ENCODE measurements at places on chromosomes 2 and 18.

- DNase-seq, result no peak
Observed at GRCh38 chr18:8176109-8176508, 433.1 kb upstream of the RAB12 start.

DNA sequence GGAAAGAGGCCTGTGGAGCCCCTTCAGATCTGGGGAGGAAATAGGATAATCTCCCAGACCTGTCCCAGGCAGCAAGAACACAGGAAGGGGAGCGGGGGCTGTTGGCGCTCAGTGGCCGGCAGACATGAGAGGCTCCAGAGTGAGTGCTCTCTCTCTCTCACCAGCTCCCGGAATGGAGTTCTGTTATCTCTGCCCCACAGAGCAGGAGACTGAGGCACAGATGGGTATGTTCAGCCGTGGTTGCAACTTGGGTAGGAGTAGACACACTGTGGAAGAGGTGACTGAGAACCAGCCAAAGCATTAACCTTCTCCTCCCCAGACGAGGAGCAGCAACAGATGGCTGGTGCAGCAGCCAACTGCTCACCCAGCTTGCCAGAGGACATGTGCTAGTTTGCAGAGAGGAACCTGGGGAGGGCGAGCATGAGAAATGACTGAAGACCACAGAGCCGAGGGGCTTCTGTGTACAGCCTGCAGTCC is 82.0 kb downstream of the NRP2 start:
- DNase-seq, result no peak

- peak; percentile 44 for DNase-seq
Observed at GRCh38 chr2:237858294-237859081, 935 bp upstream of the RAMP1 start.

DNA sequence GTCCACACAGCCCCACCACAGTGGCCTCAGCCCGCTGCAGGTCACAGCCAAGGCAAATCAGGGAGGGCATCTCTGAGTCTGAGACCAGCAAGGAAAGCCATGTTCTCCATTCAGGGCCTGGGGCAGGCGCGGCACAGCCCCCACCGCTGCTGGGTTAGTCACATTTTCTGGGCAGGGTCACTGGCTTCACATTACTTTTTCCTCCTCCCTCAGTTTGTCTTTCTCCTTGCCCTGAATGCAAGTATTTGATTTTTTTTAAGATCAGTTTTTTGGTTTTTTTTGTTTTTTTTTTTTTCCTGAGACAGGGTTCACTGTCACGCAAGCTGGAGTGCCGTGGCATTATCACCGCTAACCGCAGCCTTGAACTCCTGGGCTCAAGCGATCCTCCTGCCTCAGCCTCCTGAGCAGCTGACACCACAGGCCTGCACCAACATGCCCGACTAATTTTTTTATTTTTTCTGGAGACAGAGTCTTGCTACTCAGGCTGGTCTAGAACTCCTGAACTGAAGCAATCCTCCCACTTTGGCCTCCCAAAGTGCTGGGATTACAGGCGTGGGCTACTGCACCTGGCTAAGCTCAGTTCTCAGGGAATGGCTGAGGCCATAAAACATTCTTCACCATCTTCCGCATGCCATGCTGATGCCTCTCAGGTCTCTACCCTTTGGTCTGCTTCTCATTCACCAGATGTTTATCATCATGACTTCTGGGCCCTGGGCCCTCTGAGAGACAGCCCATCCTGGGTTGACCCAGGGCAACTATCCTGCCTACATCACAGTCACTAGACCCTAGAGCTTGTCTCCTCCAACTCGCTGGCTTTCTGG is 628 bp upstream of the CAPG start:
- no peak for DNase-seq

DNA sequence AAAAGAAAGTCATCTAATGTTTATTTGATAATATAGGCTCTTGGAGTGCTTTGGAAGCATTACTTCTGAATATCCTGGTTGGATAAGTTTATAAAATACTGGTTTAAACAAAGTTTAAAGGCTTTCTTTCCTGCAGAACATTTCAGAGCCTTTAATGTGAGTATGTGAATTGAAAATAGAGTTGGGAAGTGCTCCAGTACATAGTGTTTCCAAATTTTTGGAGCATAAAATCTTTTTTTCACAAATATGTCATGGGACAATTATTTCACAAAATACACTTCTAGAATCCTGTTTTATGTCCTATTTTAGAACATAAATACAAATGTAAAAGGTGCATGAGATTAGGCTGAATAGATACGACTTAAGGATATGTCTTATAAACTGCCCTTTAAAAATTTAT is 158.9 kb upstream of the HNRNPA3 start:
- DNase-seq, result no peak

DNA sequence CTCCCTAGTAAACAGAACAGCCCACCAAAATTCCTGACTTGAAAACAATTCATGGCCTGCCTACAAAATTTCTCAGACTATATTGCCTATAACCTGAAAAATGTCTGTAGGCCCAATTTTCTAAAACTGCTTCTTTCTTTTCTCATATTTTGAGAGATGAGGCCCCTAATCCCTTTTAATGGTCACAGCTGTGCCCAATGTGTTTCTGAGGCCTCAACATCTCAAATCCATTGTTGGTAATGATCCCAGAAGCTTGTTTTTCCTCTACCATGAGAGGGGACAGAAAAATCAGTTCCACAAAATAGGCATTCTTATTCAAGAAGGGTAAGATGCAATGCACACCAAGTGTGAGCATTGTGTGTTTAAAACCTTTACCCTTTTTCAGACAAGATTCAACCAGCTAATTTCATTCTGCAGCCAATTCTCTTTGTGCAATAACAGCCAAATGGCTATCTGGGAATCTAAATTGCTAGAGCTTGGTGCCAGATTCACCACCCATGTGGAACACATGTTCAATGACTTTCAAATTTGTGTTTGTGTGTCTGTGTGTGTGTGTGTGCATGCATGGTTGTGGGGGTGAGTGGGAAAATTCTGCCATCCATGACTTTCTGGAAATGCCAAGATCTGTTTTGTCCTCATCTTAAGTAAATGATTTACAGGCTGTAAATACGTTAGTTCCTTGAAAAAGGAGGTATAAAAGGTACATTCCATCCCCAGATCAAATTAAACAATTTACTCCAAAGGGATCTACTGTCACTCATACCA is 319.5 kb downstream of the TNS1 start:
- no peak for DNase-seq

DNA sequence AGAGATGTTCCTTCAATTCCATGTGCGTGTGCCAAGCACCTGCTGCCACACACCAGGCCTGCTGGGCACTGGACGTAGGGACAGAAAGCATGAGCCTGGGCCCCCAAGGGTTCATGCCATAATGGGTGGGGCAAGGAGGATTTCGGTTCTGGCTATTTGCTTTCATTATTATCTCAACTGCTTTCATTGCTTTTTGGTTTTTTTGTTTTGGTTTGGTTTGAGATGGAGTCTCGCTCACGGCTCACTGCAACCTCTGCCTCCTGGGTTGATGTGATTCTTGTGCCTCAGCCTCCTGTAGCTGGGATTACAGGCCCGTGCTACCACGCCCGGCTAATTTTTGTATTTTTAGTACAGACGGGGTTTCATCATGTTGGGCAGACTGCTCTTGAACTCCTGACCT is 57.2 kb downstream of the SF3B1 start:
- no peak for DNase-seq

DNA sequence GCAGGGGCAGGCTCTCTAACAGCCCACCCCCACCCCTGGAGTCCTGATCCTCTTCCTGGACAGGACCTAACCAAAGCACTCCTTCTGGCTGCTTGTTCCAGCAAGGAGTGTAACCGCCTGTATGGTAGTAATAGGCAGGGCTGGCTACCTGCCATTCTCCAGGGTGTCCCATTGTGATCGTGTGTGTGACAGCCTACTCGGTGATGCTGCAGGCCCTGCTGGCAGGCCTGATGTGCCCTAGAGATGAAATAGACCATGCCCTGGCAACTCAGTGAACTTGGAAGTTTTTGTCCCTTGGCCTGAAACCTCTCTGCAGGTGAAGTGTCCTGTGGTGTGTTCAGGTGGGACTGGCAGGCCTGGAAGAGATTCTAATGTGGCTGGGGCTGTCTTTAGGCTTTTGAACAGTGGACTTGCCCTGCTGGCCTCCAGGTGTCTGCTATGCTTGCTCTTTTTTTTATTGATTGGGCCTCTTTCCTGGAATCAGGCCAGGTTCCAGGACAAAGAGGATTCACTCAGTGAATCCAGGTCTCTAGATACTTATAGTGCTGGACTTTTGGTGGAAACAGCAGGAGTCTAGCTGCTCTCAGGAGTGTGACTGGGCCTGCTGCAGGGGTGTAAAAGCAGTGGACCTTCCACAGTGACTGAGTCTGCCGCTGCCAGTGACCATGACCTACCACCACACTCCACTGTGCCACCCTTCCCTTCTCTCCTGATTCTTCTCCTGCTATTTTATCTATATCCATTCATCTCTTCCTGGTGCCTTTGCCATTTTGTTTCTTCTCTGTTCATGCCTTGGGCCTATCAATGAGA is 132.1 kb downstream of the CTIF start:
- no peak for DNase-seq

DNA sequence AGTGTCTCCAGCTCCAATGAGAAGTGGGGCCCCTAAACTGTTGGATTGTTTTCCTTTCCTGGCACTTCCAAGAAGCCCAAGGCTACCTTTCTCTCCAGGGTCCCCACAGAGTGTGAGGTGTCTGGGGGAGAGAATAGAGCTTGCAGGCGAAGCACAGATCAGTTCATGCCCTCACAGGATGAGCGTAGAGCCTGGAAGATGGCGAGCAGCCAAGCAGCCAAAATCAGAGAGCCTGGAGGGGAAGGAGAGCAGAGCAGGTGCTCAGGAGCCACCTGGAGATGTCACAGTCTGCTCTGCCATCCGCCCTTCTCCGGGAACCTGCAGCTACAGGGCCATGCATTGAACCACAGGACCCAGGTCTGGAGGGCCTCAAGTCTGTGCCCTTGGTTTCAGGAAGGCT is 54.7 kb upstream of the TCF7L1 start:
- no peak for DNase-seq

DNA sequence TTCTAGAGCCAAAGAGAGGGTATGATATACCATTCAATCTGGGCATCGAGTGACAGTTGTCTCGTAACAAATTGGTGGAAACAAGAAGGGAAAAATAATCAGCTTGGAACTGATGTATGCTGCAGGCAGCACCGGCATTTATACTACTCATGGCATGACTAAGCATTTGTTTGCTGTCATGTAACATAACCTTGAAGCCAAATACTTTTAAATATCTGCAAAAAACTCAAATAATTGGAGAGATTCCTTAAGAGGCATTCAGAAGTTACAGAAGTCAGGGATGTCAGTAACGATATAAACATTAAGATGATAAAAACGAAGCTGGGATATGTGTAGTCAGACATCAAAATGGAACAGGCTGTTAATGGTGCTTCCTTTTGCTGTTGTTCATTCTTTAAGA is 157.3 kb upstream of the MMADHC start:
- no peak for DNase-seq

- DNase-seq, result no peak
Observed at GRCh38 chr2:129860088-129860487, 119.4 kb upstream of the RAB6C start.

- no peak for DNase-seq
Observed at GRCh38 chr2:101733257-101733993, 35.9 kb downstream of the MAP4K4 start.

- DNase-seq, result no peak
Observed at GRCh38 chr2:197176522-197176921, 134.1 kb downstream of the ANKRD44 start.

DNA sequence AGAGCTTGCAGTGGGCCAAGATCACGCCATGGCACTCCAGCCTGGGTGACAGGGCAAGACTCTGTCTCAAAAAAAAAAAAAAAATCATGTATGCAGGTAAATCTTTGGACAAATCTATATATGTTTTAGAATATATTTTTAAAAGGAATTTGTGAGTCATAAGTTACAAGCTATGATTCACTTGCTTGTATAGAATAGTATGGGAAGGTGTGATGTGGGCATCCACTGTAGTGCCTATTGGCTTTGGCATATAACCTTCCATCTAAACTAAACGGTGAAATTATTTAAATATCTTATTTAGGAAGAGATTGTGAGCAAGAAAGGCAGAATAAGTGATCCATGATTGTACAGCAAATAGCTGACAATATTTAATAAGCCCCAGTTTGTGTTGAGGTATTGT is 261.1 kb downstream of the GALNT13 start:
- DNase-seq, result no peak

GRCh38 chr2:101779656-101780055 is 82.1 kb downstream of the MAP4K4 start:
- no peak for DNase-seq

- DNase-seq, result no peak
Observed at GRCh38 chr18:31683106-31683505, 1.3 kb downstream of the B4GALT6 start.

GRCh38 chr2:151569167-151569566 is 159.5 kb downstream of the RIF1 start:
- DNase-seq, result no peak

DNA sequence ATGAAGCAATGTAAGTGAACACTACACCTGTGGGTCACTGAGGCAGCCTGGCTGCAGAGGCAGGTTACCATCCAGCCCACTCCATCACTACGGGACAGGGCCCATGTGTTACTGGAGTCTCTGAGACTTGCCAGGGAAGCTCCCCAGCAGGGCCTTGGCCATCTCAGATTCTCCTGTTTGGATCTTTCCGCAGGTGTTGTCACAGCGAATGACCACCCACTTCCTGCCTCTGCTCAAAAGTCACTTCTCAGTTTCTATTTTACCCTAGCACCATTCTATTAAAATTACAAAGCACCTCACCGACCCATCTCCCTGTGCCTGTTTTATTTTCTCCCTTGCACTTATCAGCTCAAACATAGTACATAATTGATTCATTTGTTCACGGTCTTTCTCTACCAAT is 34.5 kb upstream of the L3MBTL4 start:
- DNase-seq, result no peak

DNA sequence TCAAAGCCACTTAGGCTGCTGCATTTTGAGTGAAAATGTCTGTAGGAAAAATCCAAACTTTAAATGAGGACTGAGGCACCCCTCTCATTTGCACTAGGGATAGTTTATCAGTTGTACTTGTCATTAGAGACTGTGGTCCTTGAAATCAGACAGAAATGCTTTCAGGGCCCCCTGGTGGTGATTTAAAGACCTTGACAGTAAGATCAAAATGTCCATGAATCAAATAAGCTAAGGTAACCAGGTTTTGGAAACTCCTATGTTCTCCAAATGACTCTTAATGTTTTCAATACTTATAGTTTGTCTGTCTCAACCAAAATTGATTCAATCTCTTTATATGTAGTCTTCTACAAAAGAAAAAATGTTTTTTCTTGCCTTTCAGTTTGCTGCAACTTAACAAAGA is 28.8 kb upstream of the DDX18 start:
- DNase-seq, result peak; percentile 9

- DNase-seq, result no peak
Observed at GRCh38 chr18:70250781-70251180, 38.1 kb upstream of the SOCS6 start.

GRCh38 chr2:208531361-208531760 is 124.8 kb downstream of the PTH2R start:
- no peak for DNase-seq

All from stimulated activated CD4-positive, alpha-beta T cell treated with anti-CD3 and anti-CD28 coated beads, Interleukin-1b, Interleukin-23, amount 100 ng/mL, for 48 hours (primary cell).